ENCODE measurements at places on chromosomes 13 and 19.

- no peak for DNase-seq
These were observed 298.2 kb downstream of the POU4F1 start for GRCh38 chr13:78305171-78305570.

DNA sequence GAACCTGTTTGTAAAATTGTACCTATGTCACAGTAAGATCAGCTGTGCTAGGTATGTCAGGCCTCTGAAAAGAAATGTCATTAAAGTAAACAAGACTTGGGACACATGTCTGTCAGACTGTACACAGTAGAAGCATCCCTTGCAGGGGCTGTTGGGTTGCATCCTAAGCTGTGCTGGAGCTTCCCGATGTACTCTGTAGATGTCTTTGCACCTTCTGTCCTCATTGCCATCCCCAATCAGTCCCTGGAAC lies 48.7 kb upstream of the GPR183 start:
- DNase-seq, result no peak

DNA sequence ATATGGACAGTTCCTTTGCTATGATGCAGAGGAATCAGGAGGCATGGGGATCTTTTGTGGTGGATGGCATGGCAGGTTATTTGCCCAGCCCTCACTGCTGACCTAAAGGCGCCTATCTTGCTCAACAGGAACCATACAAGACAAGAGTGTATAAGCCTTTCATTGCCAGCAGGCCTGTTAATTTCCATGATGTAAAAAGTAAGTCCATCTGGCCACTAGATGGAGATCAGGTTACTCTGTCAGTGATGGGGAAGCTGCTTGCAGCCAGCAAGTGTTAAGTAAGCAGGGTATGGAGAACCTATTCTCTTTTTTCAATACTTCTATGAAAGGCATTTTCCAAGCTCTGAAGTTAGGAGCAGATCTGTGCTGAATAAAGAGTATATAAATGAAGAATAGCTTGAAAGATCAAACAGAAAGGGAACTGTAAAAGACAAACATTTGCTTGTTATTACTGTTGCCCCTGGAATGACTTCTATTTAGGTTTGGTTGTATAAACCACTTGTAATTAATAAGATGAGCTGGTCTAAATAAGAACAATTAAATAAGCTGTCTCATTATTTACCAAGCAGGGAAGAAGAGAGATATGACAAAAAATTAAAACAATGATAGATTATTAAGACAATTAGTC lies 210.9 kb downstream of the RGCC start:
- DNase-seq, result peak; percentile 97

DNA sequence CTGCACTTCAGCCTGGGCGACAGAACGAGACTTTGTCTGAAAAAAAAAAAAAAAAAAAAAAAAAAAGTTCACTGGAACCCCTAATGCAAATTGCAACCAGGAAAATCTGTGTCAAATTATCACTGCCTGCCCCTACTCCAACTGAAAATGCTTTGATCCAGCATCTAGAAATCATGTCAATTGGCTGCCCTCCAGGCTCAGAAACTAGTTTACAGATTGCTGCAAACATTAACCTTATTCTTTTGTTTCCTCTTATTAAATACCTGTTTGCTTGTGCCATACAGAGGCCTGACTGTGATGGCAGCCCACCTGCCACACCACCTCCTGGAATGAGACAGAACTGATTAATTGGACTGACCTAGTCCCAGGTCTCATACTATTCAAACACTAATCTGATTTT lies 18.6 kb upstream of the AKT2 start:
- no peak for DNase-seq

- peak; percentile 18 for DNase-seq
These were observed 133.9 kb upstream of the WASF3 start for GRCh38 chr13:26423629-26424028.

GRCh38 chr19:55209693-55210472 lies 582 bp upstream of the PTPRH start:
- DNase-seq, result peak; percentile 85

GRCh38 chr19:4295972-4296771 lies 6.0 kb downstream of the TMIGD2 start:
- DNase-seq, result peak; percentile 50

All from cardiac fibroblast (primary cell).